Activated CD8-positive, alpha-beta memory T cell treated with anti-CD3 and anti-CD28 coated beads for 1 hour (primary cell): ENCODE measurements at places on chromosomes 7 and 10.
A peak's percentile ranks its signal among the peaks of the same experiment; 100 is the strongest.

DNA sequence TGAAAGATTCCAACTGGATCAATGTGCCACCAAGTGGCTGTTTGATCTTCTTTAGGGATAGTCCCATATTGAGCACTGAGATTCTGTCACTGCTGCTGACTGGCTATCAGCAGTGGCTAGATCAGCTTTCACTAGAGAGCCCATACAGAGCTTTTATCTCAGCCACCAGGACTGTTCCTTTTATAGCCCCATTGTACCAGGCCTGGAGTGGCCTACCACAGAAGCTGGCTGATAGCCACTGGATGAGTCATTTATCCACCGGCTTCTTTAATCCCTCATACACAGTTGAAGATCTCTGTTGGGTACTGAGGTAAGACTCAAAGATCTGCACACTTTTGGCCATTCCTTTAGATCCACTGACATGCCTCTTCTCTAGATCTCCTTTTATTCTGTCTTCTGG, 1101.1 kb downstream of the SORCS3 start:
- no peak for DNase-seq

DNA sequence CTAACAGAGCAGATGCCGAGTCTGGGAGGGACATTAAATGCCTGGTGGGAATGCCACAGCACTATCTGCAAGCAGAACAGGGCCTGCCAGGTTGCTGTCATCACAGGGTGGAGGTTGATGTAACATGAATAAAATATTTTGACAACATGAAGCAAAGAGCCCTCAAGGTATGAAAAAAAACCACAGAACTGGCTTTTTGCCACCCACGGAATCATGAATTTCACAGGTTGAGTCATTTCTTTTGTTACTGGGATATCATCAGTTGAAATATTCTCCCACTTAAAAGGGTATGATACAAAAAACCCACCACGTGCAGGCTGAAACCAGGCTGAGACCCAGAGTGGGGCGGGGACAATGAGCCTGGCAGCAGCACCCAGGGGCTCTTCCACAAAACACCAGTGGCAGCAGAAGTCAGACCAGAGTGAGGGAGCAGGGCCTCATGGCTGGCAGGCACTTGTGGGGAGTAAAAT, 220.1 kb downstream of the TNS3 start:
- no peak for DNase-seq

- no peak for DNase-seq
Observed at GRCh38 chr7:123846217-123846891, 1.4 kb downstream of the HYAL4 start.

- no peak for DNase-seq
Observed at GRCh38 chr7:101125989-101126650, 784 bp upstream of the SERPINE1 start.

DNA sequence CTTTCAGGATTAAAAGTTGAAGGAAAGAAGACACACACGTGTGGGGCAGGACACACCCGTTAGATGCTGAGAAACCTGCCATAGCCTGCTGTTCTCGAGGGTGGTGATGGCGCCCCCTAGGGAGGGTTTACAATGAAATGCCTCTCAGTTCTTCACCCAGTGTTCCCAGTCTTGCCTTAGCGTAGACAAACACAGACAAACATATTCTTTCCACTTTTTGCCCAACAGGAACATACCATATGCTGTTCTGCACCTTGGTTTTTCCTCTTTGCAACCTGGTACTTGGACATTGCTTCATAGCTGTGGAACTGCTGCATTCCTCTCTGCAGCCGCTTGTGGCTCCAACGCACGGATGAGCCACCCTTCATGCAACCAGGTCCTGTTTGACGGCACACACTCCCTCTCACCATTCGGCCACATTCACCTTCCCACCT, 23.3 kb upstream of the HSPA12A start:
- DNase-seq: peak; percentile 22

- no peak for DNase-seq
Observed at GRCh38 chr10:113058523-113059370, 108.7 kb downstream of the TCF7L2 start.

- DNase-seq: no peak
Observed at GRCh38 chr7:44520574-44520973, 20.6 kb downstream of the NPC1L1 start.

GRCh38 chr7:83096065-83096580, 66.6 kb downstream of the PCLO start:
- no peak for DNase-seq

DNA sequence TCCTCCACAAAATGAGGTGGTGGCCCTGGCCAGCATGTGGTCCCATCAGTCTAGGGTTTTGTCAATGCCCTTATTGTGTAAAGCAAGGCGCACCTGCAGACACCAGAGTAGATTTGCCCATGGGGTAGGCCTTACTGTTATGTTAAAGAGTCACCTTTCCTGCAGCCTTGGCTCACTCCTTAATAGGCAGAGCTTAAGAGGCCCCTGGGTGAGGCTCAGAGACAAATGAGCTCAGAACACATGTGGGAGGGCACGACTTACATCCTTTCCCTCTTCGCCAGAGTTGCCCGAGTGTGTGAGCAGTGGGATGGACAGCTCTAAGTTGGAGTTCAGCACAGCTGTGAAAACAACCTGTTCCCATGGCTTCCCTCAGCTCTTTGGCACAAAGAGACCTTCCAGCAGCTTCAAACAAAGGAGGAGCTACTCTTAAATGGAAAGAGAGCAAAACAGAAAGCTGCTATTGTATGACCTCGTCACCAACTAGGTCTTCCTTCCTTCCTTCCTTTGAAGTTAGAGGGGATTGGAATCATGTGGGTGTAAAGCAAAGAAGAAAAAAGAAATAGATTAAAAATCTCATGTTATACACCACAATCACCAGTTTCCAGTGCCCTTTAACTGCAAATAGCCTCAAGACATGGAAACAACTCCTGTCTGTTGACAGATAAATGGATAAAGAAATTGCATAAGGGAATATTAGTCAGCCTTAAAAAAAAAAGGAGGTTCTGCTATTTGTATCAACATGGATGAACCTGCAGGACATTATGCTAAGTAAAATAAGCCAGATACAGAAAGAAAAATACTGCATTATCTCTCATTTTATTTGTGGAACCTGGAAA, 11.9 kb upstream of the XPNPEP1 start:
- DNase-seq: no peak

GRCh38 chr10:12252882-12253546, 57.0 kb downstream of the CDC123 start:
- DNase-seq: no peak

DNA sequence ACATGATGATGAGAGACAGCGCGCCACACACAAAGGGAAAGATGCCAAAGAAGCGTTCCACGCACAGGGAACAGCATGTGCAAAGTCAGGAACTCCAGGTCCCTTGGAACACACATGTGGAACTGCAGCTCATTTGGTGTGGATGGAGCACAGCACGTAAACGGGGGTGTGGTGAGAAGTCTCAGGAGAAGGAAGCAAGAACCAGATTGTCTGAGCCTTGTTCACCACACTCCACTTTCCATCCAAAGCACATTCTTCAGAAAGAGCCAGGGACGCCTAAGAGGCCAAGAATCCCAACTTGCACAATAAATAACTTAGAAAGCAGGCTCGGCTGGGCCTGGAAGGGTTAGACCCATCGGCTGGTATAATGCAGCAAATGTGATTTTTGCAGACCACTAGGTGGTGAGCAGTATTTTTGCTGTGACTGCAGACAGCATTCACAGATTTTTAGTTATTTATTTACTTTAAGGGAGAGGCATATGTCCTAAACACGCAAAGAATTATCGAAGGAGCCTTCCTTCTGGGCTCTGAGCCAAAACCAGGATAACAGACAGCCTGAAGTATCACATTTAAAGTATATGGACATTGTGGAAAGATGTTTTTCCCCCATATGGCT, 27.9 kb upstream of the ASCC1 start:
- DNase-seq: no peak

- no peak for DNase-seq
Observed at GRCh38 chr7:154647625-154648024, 355.3 kb downstream of the PAXIP1 start.

DNA sequence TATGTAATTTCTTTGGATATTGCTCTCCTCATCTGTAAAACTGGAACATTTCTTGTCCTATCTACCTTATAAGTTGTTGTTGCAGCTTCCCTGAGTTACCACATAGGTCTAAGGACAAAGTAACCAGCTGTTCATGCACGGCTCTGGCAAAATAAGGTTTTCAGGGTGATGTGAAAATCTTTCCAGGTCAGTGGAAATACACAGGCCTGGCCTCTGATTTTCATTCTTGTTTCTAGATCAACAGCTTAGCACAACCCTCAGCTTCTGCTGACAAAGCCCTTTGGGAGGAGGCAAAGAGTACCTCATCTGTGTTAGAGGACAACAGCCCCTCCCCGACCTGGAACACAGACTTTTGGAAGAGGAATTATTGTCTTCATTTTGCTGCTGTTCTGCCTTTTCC, 117.5 kb upstream of the AGK start:
- no peak for DNase-seq

DNA sequence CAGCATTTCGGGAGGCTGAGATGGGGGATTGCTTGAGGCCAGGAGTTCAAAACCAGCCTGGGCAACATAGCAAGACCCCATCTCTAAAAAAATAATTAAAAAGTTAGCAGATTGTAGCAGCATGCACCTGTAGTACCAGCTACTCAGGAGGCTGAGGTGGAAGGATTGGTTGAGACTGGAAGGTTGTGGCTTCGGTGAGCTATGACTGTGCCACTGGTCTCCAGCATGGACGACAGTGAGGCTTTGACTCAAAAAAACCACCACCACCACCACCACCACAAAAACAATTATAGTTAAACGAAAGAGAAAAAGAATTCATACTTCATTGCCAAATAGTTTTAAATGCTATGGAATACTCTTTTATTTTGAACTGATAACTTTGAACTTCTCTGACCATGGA, 63.4 kb downstream of the VTI1A start:
- DNase-seq: no peak

GRCh38 chr7:1223196-1223981, 9.3 kb upstream of the UNCX start:
- DNase-seq: no peak

- DNase-seq: no peak
Observed at GRCh38 chr10:64011912-64012714, 490.9 kb downstream of the REEP3 start.

GRCh38 chr10:27188259-27188658, 33.1 kb downstream of the MASTL start:
- DNase-seq: no peak

DNA sequence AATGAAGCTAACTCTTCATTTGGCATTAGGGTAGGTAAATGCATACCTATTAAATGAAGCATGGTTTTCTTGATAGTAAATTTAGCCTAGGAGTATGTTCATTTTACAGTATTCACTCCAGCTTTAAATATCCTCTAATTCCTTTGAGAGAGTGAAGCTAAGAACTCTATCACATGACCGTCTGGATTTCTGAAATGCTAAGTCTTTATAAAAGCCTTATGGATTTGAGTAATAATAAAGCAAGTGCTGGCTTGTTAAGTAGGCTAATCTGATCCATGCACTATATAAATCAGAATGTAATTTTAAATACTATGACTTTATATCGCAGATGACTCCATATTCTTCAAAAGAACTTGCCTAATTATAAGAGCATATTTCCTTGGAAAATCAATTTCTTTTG, 64.8 kb downstream of the REEP3 start:
- no peak for DNase-seq

GRCh38 chr10:1670541-1671365, 66.6 kb downstream of the ADARB2 start:
- DNase-seq: no peak

DNA sequence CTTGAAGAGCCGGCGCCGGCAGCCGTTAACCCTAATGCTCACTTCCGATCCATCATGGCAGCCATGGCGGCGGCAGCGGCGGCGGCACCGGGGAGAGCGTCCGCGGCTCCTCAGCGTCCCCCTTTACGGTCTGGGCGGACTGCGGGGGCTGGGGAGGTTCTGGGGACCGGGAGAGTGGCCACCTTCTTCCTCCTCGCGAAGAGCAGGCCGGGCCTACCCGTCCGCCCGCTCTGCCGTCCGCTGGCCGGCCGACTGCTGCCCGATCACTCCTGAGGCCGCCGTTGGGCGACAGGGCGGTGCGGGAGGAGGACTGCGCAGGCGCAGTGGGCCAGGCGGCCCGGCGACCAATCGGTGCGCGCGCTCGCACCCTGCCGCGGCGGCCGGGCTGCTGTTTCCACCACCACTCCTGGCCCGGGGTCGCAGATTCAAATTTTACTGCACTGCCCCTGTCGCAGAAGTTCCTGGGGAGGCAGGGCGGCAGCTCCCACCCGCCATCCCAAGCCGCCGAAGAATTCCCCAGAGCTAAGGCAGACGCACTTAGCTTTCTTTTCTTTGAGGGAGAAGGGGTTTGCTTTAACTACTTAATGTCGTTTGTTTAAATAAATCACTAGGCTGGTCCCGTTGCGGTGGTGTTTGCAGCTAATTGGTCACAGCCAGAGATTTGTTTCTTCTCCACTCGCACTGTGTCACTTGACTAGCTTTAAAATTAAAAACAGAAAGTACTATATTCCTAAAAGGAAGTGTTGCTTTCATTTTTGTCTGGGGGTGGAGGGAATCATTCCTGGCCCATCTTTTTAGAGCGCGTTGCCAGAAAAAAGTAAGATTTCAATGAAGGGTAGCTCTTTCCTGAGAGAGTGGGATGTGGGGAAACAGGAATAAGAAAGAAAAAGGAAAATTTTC, at the start of gene KIF5B:
Gene KIF5B (minus strand): TSS at position 290 of the 900 bp plus-strand sequence. CDS start 452 bp downstream, outside the sequence.
- peak; percentile 80 for DNase-seq

GRCh38 chr7:98713165-98713810, 96.2 kb downstream of the NPTX2 start:
- no peak for DNase-seq

DNA sequence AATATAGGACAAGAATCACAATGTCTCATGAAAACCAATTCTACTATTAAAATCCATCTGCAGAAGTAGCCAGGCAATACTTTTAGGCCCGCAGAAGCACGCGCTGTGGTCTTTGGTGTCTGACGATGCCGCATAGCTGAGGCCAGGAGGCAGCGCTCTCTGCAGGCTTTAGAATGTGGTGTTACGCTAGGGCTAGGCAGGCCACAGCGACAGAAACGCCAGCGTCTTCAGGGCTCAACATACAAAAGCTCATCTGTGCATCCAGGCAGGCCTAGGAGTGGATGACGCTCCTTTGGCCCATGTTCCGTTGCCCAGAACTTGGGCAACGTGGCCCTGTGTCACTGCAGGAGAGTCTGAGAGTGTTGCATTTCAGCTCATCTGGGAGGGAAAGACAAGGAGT, 601.1 kb upstream of the FOXK1 start:
- no peak for DNase-seq

DNA sequence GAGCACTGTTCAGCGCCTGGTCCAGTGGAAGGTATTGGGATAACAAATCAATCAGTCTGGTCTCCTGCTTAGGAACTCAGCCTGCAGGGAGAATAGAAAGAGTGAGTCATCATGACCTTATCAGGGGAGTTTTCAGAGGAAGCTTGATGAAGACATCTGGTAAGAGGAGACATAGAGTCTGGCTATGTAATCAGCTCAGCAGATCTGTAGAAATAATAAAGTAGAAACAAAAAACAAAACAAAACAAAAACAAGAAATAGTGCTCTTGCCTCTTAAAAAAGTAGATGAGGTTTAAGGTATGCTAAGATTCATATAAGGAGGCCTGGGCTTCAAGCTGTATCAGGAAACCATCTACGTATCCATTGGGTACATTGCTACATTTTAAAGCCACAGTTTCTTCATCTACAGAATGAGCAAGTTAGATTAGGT, 14.4 kb downstream of the TAS2R41 start:
- no peak for DNase-seq
